ENCODE measurements at places on chromosomes 6 and 20.

- DNase-seq: peak; percentile 86
Measured at GRCh38 chr6:3001773-3002293, 2.1 kb downstream of the NQO2 start.

DNA sequence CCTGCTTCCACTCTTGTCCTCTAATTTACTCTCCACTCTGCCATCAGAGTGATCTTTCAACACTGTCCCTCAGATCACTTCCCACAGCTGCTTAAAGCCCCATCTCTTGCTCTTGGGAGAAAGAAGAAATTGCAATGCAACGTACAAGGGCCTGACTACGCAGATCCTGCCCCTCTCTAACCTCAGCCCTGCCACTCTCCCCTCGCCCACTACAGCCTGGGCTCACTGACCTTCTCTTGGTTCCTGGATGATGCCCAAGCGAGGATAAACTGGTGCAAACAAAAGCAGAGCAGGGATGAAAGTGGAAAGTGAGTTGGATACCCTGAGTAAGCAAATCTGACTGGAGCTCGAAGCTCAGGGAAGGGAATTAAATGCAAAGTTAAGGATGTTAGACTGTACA is 92.9 kb downstream of the MAP3K5 start:
- DNase-seq: no peak

DNA sequence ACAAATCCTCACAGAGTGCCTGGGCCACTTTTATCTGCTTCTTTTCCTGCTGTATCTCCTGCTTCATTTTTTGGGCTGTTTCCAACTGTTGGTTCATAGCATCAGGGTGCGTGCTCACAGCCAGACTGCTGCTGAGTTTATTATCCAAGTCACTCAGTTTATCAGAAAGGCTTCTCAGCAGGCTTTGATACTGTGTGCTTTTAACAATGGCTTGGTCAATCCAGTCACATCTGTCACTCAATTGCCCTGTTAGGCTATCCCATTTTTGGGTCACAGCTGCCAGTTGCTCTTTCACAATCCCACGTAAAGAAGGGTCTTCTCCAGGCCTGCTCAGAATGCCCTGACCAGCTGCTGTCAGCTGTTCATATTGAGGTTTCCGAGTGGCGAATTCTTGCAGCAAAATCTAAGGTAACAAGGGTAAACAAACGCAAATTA is 87.2 kb downstream of the DST start:
- no peak for DNase-seq

DNA sequence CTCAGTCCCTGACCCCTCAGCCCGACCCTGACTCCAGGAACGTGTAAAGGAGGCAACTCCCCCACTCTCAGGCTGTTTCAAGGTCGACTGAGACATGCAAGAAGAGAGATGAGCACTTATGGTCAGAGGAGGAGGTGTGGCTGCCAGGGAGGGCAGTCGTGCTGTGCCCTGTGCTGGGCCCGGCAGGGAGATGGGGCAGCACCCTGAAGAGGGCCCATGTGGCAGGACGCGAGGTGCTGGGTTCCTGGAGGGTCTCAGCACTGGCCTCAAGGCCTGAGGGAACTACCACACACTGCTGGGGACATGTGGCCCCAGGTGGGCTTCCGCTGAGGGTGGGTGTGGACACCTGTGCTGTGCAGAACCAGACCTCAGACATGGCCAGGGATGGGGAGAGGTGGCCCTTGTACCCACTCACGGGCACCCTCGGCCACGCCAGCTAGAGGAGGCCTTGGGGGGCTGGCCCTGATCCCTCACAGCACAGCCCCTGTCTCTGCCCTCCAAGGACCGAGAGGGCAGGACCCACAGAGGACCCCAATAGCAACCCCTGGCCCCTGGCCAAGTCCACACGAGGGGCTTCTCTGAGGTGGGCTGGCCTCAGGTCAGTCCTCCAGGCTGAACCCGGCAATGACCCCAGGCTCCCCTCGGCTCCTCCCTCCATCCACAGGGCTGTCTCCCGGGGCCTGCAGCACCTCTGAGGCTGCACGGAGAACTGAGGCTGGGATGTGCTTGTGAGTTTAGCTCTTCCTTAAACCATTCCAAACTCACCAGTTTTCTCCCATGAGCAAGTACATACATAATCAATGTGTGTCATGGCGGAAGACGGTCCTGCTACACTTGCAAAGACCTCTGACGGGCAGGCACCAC is 8.7 kb downstream of the SLC2A4RG start:
- no peak for DNase-seq

DNA sequence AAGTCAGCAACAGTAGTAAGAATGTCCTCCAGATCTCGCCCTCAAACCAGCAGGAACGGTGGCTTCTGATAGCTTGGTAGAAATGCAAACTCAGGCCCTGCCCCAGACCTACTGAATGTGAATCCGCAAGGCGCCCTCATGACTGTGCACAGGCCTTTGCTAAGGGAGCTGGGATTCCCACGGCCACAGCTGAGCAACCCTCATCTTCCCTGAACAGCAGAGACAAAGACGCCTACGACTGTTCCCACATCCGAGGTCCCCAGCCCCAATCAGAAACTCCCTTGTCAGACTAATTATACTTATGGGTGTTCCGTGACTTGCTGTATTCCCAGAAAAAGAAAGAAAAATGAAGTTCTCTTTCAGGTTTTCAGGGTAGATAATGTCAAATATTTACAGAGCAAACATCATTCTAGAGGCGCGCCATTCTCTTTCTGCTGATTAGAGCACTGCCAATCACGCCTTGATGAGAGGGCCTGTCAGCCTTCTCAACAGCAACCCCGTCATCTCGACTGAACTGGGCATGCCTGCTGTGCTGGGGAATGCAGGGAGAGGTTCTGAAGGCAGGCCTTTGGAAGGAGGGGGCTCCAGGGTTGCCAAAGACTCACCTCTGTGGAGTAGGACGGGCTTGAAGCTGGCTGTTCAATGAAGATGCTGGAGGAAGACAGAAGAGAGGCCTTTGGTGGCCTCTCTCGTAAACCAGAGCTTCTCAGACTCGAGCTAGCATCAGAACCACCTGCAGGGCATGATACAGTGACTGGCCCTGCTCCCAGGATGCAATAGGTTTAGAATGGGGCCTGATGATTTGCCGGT is 79.9 kb downstream of the ZNF217 start:
- no peak for DNase-seq

DNA sequence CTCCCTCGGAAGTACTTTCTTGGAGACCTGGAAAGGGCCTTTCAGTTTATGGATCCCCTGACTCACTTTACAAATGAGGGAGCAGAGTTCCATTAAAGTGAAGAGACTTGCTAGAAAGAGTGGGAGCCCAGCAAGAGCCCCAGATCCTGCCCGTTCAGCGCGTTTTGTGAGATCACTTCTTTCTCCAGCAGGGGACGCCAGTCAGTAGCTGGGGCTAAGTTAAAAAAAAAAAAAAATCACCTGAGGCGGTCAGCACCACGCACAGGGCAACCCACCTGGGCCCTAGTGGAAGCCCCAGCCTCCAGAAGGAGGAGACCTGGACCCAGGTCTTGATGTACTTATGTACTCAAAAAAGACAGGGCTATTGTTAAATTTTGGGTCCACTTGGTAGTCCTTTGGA is 274.5 kb upstream of the RNF24 start:
- no peak for DNase-seq

DNA sequence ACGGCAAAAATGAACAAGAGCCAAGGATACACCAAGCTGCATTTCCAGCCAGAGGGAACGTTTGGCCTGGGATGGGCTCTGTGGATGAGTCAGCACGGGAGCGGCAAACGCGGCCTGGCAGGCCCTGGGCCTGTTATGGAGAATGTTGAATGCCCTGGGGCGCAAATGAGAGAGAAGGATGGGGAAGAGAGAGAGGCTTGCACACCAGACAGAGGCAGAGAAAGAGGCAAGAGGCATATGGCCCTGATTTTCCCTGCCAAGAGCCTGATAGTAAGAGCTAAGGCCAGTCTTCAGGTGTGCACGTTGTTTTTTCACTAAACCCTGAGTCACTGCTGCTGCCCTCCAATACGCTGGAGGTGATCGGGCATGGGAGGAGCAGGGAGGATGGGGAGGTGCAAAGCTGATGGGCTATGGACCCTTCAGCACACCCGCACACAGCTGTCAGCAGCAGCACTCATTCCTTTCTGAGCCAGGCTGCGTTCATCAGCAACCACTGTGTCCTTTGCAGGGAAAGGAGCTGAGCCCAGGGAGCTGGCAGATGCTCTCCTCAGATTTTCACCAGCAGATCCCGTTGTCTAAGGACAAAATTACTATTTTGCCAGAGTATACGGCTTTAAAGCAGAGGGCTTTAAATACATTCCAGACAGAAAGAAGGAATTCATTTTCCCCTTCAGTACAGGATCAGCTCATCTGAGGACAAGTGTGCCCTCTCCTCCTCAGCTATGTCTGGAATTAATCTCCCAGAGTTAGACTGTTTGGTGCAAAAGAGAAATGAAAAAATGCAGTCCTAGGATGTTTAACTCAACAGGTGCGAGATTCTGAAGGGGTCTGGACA is 61.7 kb upstream of the SLC22A23 start:
- peak; percentile 78 for DNase-seq

DNA sequence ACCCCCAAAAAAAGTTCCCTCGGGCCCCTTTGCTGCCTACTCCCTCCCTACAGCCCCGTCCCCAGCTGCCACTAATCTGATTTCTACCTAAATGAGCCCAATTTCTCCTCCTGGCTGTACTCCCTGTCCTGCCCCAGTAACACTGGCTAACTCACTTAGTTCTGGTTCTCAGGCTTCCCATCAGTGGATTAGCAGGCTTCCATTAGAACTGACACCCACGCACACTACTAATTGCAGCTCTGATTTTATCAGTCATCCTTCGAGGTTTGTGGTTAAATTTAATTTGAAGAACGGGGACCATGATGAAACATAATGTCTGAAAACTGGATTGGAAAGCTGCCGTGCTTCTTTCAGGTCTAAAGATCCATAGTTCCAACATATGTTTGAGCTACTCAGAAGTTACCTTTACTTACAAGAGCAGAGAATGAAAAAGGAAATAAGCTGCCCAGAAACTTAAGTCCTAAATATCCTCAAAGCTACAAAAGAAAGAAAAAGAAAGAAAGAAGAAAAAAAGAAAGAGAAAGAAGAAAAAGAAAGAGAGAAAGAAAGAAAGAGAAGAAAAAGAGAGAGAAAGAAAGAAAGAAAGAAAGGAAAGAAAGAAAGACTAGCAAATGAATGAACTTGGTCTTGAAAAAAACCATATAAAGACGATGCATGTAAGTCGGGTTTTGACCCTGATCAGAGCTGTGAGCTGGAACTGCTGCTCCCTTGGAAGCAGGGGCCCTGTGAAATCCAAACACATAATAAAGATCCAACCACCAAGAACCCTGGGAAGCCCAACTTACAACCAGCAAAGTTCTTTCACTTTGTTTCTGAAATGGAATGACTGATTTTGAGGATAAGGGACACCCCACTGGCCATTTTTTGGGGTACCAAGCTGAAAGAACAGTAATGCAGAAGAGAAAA is 51.7 kb downstream of the CNKSR3 start:
- DNase-seq: peak; percentile 53

DNA sequence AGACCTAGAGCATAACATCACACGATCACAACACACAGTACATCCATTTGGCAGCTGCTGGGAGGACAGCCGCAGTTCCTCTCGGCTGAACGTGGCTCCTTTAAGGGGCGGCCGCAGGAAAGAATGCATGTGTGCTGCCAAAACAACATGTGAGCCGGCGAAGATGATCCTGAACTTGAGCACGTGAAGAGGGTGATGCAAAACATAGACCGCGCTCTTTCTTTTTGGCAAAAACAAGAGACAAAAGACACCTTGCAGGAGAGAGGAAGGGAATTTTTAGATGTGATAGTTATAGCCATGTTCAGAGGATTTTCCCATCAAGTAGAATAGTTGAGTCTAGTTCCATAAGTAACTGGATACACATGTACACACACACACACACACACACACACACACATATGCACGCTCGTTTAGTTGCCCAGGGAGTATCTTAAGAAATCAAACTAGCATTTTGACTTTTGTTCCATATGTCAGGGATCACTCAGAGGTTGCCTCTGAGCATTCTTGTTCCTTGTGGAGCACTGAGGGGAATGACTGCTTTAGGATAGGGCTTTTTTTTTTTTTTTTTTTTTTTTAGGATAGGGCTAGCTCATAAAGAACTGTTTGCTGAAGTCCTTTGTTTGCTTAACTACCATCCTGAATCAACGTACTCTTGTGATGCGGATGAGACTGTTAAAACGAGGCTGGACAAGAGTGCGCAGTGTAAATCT is 21.7 kb upstream of the RANBP9 start:
- peak; percentile 92 for DNase-seq

DNA sequence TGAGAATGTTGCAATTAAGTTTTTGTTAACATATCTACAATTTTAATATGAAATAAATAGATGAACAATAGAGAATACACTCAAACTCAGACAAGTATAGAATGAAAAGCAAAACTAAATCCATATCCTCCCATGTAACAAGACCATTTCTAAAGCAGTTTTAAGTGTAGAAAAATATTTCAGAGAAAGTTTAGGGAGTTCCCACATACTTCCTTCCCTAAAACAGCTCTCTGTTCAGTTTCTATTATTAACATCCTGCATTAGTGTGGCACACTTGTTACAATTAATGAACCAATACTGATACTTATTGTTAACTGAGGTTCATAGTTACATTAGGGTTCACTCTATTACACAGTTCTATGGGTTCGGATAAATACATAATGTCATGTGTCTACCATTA is 38.4 kb downstream of the HLA-DRB5 start:
- DNase-seq: no peak

DNA sequence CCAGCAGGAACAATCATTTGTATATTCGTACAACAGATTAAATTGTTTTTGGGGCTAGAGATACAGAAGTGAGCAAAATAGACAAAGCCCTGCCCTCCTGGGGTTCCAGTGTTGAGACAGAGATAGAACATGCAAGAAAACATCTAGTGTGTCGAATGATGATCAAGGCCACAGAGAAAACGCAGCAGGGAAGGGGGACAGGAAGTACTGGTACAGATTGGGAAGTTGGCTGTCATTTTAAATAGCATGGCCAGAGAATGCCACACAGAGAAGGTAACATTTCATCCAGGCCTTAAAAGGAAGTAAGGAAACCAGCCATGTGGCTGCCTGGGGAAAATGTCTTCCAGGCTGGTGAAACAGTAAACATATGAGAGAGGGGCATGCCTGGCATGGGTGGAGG is 202.6 kb upstream of the MYLIP start:
- no peak for DNase-seq

- DNase-seq: no peak
Measured at GRCh38 chr20:21714297-21715192, 9.1 kb downstream of the PAX1 start.

DNA sequence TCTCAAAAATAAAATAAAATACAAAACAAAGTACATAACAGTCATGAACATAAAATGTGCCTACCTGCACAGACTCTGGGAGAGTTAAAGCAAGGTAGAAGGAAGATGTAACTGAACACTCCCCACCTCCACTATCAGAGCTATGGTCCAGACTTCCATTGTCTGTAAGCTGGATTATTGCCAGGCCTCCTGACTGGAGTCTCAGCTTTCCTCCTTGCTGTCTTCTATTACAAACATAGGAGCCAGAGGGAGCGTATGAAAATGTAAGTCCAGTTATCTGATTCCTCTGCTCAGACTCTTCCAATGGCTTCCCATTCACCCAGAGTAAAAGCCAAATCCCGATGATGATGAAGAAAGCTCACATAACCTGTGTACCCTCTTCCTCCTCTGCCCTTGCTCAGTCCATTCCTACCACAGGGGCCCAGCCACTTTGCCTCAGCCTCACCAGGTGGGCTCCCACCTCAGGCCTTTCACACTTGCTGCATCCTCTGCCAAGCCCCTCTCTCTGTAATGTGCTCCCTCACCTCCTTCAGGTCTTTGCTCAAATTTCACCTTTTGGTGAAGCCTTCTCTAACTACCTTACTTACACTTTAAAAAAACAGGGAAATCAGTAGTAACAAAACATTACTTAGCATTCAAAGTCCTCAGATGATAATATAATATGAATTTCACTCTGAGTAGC is 194.1 kb downstream of the RIMS1 start:
- no peak for DNase-seq

- no peak for DNase-seq
Measured at GRCh38 chr6:41269166-41269565, 17.3 kb downstream of the TREM1 start.
